ENCODE measurements at places on chromosomes 7 and 10.

DNA sequence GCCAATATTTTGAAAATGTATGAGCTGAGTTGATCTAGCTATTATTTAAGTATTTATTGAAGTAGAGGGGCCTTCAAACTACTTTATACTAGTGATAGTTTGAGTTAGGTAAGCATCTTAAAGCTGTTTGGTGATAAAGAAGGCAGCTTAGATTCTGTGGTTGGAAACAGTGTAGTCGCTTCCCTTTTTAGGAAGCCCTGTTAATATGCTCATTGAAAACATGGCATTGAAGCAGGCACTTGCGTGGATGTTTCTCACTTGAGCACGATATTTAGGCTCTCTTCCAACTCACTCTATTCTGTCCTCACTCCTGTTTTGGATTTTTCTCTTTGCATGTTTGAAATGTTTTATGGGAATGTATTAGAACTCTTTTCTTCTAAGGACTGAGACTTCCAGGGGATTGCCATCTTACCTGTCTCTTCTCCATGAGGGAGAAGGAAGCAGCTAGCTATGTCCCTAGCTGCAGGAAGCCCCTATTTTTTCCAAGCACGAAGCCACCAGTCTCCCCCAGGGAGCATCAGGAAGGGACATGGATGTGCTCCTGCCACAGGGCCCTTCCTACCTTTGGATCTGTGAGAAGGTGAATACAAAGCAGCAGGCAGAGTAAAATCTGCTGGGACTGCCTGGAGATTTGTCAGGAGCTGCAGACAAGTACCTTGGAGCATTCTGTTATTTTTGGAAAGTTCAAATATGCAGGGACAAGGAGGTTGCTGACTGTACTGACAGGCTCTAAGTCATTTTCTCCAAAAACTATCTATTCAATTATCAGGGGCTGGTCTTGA lies 22.0 kb upstream of the BMPR1A start:
- no peak for DNase-seq

- no peak for DNase-seq
Measured at GRCh38 chr10:53396876-53397275, 624.3 kb upstream of the MBL2 start.

DNA sequence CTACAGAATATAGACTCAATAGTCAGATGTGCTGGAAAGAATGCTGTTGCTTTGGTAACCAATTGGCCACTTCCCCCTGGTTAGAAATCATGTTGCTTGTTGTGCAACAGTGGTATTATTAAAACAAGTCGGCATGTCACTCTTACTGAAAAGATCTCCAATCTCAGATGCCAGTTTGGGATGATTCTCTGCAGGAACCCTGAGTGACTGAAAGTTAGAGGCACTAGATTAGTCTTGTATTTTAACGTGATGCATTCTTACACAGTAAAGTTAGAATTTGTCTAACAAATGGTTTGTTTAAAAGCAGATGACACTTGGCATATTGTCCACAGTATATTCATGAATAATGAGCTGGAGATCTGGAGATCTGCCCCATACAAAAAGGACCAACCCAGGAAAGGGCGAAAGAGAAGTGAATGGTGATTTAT lies 287.6 kb downstream of the TWIST1 start:
- DNase-seq, result no peak

- DNase-seq, result no peak
Measured at GRCh38 chr7:4159761-4160554, 522.1 kb upstream of the FOXK1 start.

DNA sequence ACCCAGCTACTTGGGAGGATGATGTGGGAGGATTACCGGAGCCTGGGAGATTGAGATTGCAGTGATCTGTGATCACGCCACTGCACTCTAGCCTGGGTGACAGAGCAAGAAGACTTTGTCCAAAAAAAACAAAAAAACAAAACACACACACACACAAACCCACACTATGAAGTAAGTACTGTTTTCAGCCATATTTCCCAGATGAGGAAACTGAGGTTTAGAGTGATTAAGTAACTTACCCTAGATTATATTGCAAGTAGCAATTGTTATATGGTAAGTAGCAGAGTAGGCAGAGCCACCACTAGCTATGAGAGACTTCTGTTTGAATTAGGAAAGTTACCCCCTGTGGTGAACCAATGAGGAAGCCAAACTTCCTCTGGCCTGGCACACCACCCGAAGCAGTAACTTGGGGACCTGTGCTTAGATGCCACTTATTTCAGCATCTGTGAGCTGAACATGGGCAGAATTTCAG lies 61.9 kb downstream of the MCU start:
- no peak for DNase-seq

DNA sequence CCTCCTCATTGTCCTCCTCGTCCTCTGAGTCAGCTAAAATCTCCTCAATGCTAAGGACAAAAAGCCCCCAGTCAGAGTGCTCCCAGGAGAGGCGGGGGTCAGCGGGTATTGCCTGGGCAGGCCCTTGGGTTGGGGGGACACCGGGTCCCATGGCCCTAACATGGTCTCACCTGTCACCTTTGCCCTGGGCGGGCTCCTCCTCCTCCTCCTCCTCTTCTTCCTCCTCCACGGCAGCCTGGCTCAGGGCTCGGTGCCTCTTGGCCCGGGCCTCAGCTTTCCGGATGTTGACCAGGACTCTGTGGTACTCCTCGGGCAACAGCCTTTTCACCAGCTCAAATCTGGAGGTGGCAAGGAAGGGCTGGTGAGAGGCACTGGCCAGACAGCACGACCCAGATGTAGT lies 32.0 kb upstream of the FRAT2 start:
- no peak for DNase-seq

- DNase-seq, result no peak
Measured at GRCh38 chr10:89236226-89236797, 15.3 kb downstream of the LIPA start.

Measured in activated CD4-positive, alpha-beta T cell treated with anti-CD3 and anti-CD28 coated beads, Interleukin-2, amount 50 U/mL, for 16 hours (primary cell).